ENCODE measurements at places on chromosomes 1 and 21.

GRCh38 chr1:94624203-94624602 is 82.6 kb upstream of the F3 start:
- no peak for DNase-seq

DNA sequence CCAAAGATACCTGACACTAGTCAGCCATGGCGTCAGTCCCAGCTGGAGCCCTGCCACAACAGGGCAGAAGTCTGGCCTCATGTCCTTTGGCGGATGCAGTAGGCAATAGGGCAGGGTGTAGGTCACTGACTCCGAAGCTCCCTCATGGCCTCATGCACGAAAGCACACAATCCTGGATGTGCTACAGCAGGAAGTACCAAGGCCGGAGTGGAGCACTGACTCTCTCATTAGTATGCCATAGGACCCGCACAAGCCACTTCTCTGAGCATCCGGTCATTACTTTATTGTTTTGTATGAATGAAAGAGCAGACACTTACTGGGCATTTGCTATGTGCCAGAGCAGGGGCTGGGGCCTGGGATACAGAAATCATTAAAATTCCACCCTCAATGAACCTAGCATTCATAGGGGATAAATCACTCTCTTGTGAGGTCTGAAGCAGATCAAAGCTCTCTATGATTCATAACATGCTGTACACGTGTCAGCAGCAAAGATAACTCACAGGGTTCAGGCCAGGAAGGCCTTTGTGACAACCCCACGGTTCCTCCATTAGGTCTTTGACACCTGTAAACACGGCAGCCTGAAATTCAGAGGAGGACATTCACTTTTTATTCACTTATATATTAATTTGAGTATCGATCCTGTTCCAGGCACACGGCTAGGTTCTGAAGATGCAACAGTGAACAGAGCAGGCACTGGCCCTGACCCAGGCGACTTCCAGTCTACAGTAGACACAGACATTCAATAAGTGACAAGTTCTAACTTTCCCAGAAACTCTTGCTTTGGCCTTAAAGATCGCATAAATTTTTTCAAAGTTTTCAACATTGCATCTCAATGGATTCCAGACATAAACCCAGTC is 357.9 kb upstream of the USP24 start:
- DNase-seq: peak; percentile 48

DNA sequence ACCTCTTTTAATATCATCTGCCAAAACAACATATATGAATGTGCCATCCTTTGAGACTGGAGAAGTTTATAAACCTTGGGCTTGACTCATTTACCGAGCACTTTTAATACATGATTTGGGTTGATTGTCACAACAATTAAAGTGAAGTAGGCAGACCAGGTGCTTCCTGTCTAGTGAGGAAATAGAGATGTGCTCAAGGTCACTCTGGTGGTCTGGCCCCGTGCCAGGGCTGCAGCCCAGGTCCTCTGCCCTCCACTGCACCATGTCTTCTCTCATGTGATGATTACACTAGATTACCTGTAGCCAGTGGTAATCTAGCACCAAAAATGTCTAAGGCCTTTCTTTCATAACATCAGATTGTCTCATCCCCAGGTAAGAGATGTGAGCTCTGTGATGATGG is 61.8 kb upstream of the LAMC2 start:
- no peak for DNase-seq

DNA sequence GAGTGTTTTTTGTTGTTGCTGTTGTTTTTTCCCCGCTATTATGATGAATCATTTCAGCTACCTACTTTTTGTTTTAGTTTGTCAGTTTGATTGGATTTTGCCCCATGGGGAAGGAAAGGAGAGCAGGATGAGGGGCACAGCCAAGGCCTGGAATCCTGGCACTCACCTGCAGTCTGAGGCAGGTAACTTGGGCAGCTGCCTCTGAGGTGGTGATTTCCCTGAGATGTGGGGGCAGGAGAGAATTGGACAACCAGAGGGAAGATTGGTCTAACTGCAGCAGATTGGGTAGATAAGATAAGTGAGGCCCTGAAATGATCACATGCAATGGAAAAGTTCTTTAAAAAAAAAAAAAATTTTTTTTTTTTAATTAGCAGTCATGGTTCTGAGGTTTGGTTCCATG is 1.5 kb upstream of the LAX1 start:
- no peak for DNase-seq

DNA sequence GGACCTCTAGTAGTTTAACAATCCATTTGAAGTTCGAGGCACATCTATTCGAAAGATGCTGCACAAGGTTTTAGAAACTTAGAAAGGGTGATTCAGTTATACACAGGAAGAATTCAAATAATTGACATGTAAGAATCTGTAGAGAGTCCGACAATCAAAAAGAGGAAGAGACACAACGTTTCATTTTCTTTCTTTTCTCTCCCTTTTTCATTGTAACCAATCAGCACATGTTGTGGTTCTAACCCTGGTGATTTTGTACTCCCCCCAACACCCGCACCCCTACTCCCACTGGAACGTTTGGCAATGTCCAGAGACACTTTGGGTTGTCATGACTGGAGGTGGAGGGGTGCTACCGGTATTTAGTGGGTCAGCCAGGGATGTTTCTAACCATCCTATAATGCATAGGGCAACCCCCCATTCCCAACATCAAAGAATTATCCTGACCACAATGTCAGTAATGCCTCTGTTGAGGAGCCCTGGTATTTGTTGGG is 4.9 kb downstream of the TGFB2 start:
- DNase-seq: peak; percentile 68

GRCh38 chr1:235238558-235238957 is 77.5 kb upstream of the RBM34 start:
- DNase-seq: no peak

DNA sequence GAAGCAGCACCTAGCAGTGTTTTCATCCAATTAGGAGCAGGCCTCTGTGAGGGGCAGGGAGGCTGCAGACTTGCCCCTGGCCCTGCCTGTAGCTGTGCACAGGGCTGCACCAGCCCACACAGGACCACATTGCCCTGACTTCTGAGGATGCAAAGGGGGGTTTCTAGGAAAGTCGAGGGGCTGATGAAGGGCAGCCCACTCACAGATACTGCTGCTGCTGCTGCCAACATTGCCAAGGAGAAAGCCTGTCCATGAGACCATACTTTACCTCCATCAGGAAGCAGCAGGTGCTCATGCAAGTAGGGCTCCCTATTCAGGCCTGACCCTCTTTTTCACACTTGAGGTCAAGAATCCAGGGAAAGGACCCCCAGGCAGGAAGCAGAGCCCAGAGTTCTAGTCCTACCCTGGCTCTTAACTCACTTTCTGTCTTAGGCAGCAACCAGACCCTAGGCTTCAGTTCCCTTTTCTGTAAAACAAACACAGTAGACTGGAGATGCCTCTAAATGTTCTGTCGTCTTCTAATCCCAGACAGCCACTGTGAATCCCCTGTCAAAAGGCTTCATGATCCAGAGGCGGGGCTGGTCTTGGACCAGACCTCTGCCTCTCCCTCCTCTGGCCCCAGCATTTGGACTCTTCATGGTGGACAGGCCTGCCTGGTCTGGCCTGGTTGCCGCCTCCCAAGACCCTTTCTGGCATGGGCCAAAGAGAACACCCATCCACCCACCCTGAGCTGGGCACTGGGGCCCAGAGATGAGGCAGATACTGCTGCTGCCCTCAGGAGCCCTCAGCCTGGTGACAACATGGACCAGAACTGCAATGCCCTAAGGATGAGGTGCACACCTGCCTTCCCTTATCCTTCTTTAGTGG is 120.2 kb downstream of the GLIS1 start:
- DNase-seq: no peak

GRCh38 chr21:40466893-40467483 is 380.0 kb downstream of the DSCAM start:
- peak; percentile 30 for DNase-seq

DNA sequence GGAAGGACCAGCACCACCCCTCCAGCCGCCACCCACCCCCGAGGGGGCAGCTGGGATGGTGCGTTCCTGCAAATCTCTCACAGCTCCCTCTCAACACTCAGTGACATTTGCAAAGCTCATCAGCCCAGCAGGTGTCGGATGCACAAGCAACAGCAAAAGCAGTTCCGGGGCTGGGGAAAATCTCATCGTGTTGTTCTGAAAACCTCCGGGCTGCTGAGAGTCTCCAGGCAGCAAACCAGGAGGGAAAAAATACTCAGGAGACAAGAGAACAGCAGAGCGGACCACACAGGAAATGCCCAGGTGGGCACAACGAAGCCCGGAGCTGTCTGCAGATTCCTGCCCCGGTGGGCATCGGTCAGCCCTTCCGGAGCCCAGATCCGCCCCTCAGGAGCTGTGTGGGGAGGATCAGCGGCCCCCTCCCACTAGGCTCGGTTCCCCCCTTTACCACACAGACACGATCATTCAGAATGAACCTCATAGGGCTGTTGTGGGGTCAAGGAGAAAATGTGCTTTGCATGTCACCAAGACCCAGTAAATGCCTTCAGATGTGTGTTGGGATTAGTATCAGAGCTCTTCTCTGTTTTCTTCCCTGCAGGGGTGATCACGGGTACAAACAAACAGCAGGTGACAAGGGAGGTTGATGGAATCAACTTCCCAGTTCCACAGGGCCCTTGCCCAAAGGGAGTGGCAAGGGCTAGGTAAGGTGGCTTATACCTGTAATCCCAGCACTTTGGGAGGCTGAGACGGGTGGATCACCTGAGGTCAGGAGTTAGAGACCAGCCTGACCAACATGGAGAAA is 127.0 kb upstream of the TIAM1 start:
- DNase-seq: no peak
